ENCODE measurements at places on chromosomes 6 and 20. TPM values are rescaled to one million over a fixed set of nuclear protein-coding genes. Genes with fewer than 3 reads are reported as not detected.

WFDC2 gene
- 59.6 TPM for total RNA-seq

FAM184A gene
- 10.4 TPM for total RNA-seq

SLC2A10 gene
- total RNA-seq = 9.9 TPM

FAM209A gene
- total RNA-seq = not detected

GRCh38 chr6:26032340-26033084 lies 54.7 kb upstream of the HFE start:
- no peaks in the 10 kb centered on the region for H3K4me1 ChIP-seq
- H3K4me3 ChIP-seq = peak overlapping the region; percentile 95
- peak; percentile 49 for DNase-seq
- peak overlapping the region; percentile 97 for H3K27ac ChIP-seq
- H3K36me3 ChIP-seq = no peaks in the 10 kb centered on the region

- H3K27ac ChIP-seq = no peak overlapping the region
- H3K27me3 ChIP-seq = no peaks in the 10 kb centered on the region
- H3K36me3 ChIP-seq = peaks cover 6% of the 10 kb centered on the region
- H3K4me3 ChIP-seq = no peak overlapping the region
These were observed 98.4 kb upstream of the ADTRP start for GRCh38 chr6:11876934-11877433.

DNA sequence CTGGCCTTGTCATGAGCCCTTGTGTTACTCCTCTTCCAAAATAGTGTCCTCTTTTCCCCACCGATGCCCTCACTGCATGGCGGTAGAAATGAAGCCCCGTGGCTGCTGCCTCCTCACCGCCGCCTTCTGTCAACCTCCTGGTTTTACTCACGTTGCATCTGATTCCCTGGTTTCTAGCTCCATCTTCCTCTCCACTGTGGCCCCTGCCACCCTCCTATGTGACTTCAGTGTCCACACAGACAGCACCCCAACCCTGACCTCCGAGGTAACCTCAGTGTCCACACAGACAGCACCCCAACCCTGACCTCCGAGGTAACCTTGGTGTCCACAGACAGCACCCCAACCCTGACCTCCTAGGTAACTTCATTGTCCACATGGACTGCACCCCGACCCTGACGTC lies 122.8 kb upstream of the THBS2 start:
- no peak overlapping the region for H3K4me3 ChIP-seq
- peaks cover 3% of the 10 kb centered on the region for H3K36me3 ChIP-seq
- no peak for DNase-seq
- H3K27me3 ChIP-seq = no peaks in the 10 kb centered on the region

- H3K27ac ChIP-seq = no peak overlapping the region
- no peaks in the 10 kb centered on the region for H3K4me1 ChIP-seq
- H3K36me3 ChIP-seq = no peaks in the 10 kb centered on the region
- H3K4me3 ChIP-seq = peak overlapping the region; percentile 65
These were observed 793 bp downstream of the GMPR start for GRCh38 chr6:16238963-16239797.

Measured in H9 (cell line).